ENCODE measurements at places on chromosomes 4 and X.

DNA sequence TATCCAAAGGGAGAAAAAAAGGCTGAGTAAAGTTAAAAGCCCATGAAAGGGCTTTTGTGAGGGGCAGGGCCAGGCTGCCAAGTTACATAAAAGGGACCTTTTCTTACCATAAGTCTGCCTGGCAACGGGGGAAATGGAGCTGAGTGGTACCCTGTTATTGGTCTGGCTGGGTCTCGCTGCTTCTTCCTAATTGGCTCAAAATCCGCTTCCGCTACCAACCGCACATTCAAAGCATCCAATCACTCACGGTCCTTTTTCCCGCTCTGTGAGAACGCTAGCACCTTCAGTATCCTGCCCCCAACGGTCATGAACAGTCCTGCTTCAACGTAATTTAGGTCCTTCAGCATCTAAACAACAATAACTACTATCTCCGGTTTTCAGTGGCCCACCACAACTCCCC is 611 bp downstream of the TEX11 start:
- no peak for DNase-seq

DNA sequence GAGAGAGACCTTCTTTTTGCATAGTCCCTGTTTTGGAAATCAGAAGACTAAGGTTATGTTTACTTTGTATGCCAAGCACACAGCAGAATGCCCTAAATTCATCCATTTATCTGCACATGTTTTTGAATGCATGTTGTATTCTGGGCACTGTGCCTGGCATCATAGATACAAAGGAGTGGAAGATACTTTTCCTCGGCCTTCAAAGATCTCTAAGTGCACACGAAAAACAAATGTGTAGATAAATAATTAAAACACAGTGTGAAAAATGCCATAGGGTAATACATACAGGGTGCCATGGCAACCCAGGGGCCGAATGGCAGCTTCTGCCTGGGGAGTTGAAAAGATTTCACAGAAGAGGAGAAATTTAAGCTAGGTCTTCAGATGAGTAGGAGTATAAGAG is 390.6 kb upstream of the ATOH1 start:
- no peak for DNase-seq

GRCh38 chr4:96652158-96652557 is 812.3 kb downstream of the PDHA2 start:
- no peak for DNase-seq

DNA sequence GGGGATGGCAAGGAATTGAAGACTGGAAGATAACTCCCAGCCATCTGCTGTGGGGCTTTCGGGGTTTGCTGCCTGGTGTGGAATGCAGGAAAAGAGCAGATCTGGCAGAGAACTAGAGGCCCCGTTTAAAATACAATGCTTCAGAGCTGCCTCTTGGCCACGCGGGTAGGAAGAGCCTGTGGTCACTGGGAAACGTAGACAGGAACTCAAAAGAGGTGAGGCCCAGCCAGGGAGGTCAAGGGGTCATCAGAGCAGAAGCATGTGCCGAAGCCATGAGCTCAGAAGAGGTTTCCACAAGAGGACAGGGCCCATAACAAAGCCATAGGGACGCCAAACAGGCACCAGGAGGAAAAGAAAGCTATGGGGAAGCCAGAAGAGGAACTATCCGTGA is 14.5 kb upstream of the STS start:
- DNase-seq, result no peak

GRCh38 chr4:95513022-95513421 is 35.8 kb downstream of the UNC5C start:
- no peak for DNase-seq

GRCh38 chr4:114026447-114026846 is 47.0 kb upstream of the ARSJ start:
- no peak for DNase-seq

DNA sequence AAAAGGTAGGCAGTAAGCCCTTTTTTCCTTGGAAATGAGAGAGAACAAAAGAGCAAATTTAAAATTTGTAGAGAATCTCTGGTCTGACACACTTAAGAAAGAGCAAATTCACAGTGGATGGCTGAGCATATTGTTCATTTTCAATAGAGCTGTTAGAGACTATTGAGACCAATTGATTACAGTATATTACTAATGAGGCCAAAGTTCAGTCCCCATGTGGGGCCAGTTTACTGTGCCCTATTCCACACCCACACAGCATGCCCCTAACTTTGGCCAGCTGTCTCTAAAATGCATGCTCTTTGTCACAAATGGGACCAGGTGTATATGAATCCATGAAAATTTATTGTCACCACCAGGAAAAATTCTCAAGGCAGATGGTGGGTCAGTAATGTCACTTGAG is 470.5 kb downstream of the PCDH7 start:
- no peak for DNase-seq

GRCh38 chrX:35868501-35868900 is 51.0 kb upstream of the CFAP47 start:
- no peak for DNase-seq

DNA sequence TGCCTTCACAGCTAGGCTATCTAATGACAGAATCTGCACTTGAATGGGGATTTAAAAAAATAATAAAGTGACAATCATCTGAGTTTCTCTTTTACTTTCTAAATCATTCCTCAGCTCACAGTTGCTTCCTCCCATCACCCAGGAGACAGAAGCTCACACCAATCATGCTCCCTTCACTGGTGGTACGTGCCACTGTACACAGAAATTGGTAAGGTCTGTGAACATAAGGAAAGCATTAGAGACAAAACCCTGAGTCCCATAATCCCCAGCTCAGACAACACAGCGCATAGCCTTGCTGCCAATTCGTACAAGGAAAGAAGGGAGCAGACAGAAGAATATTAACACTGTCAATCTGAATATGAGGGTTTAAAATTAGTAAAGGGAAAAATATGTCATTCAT is 133.1 kb downstream of the IDS start:
- peak; percentile 25 for DNase-seq

GRCh38 chr4:6943012-6943884 is 33.6 kb downstream of the TBC1D14 start:
- DNase-seq, result no peak

DNA sequence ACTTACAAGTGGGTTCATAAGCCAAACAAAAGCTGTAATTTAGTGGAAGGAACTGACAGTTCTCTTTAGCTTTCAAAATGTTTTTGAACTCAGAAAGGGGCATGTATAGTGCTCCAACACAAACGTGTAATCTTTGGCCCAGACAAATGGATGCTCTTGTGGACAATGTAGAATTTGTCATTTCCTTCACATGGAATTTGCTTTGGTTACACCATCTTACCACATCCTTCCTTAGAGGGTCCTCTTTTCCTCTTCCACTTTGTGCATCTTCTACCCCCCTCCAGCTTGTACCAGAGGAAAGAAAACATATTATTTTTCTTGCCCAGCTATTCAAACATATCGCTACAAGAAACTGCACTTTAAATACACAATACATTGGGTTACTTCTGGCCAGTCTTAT is 42.4 kb downstream of the MEPE start:
- no peak for DNase-seq

- no peak for DNase-seq
These were observed 31.7 kb downstream of the STOX2 start for GRCh38 chr4:183936574-183937345.

GRCh38 chrX:110836451-110836850 is 40.8 kb upstream of the CHRDL1 start:
- no peak for DNase-seq

GRCh38 chr4:85498068-85498733 is 23.3 kb downstream of the ARHGAP24 start:
- no peak for DNase-seq

DNA sequence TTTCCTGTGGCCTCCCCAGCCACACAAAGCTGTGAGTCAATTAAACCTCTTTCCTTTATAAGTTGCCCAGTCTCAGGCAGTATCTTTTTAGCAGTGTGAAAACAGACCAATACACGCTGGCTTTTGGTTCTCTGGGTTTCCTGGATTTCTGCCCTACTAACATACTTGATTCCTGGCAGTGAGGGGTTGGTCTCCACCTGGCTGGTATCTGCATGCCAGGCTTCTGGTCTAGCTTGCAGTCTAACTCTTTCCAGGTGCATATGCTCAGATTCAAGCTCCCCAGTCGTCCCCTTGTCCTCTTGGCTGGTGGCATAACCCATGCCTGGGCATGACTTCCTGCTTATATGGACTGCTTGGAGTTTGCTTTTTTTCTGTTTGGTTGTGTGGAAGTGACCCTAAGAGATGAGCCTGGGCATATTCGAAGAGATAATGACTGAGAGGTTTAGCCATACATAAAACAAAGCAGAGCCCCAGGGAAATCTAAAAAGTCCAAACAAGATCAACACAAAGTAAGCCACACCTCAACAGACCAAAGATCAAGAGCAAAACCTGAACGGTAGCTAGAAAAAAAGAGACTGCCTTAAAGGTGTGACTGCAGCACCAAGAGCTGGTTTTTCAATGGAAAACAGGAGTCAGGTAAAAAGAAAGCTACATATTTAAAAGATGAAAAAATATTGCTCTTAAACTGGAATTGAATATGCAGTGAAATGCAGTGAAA is 102.1 kb upstream of the STS start:
- no peak for DNase-seq

DNA sequence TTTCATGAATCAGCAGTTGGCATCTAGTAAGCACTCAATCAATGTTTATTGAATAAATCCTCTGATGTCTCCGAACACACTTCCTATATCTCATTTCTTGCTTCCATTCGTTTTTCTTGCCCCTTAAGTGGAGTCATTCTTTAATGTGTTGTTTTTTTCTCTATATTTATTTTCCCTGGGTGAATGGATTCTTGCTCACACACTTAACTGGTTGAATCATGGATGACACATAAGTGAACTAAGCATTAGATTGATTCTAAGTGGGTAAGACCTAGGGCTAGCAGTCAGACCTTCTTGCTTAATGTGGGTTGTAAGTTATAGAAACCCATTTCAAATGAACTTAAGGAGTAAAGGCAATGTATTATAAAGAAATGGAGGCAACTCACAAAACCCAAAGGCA is 111.1 kb downstream of the RTL3 start:
- DNase-seq, result no peak

DNA sequence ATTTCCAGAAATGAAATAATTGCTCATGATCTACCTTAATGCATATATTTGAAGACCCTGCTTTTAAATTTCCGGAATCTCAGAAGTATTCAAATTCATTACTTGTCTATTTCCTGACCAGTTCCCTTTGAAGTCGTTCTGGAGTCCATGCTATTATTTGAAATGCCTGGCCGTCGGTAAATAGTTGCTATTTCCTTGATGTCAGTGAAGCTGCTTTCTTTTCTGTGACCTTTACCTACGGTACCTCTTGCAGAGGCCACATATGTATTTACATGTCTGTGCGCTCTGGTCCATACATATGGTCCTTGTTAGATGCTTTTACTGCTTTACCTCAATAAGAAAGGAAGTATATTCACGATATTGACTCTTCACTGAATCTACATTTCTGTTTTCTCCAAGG is 199.7 kb downstream of the PAPSS1 start:
- DNase-seq, result no peak

GRCh38 chrX:110145854-110146253 is 142.9 kb downstream of the TMEM164 start:
- DNase-seq, result no peak

DNA sequence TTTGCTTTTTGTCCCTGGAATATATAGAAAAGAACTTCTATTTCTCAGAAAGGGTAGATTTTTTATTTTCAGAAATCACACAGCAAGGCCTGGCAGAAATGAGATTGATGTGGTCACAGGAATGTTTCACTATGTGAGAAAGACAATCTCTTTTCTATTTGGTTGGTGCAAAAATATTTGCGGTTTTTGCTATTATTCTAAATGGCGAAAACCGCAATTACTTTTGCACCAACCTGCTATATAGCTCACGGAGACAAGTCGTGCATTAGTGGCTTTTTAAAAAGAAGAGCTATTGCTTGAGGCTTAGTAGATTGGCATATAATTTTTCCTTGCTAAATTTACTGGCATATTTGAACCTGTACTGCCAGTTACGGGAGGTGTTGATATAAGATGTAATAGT is 100.4 kb downstream of the ITM2A start:
- DNase-seq, result no peak

- DNase-seq, result no peak
These were observed 72.8 kb downstream of the NSUN7 start for GRCh38 chr4:40822420-40823166.

DNA sequence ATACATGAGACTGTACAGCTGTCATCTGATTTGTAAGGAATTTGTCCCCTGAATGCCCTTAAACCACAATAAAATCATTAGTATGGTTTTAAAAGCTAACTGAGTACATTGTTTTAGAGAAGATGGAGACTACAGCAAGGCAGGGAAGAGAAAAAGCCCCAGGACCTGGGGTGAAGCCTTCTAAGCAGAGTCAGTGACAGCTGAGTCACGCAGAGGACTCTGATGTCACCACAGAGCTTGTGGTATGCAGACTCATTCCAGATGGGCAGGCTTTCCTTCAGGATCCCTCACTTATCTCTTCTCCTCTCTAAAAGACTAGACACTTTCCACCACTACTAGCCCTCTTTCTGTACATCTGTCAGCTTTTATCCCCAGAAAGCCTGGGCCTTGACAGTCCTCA is 97.1 kb upstream of the ATOH1 start:
- DNase-seq, result peak; percentile 28

GRCh38 chrX:434946-435345 is 48.2 kb upstream of the PPP2R3B start:
- no peak for DNase-seq

GRCh38 chrX:143570782-143571181 is 53.5 kb upstream of the SPANXN3 start:
- DNase-seq, result no peak

DNA sequence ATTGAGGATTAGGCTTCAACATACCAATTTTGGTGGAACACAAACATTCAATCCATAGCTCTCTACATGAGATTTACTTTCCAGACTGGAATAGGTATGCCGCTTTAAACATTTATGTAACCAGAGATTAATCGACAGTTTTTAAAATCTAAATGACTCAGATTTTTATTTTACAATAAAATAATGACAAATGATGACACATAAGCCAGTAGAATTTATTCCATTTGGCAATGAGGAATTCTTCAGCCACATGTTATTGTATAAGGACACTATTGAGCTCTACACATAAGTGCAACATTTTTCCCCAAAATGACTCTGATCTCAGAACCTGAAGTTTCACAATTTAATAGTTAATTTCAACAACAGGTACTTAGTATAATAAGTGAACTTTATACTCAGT is 227.0 kb upstream of the PRPS2 start:
- no peak for DNase-seq

DNA sequence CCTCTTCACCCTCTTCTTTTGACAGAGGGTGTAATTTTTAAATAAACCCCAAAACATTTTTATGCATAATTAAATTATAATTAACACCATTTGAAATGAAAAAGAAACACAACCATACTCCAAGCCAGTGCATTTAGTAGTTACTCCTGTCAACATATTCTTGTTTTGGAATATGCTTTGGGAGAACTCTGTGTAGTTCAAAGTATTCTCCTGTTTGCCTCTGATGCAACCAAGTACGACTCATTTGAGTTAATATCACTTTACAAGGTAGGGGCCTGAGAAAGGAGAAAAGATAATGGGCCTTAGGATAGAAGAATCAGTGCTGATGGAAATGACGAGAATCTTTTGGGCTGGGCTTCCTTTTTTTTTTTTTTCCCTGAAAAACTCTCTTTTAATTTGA is 2.7 kb downstream of the PTPN13 start:
- no peak for DNase-seq

Measured in left hindlimb (tissue), 1 donor.